ENCODE measurements at places on chromosomes 7 and 10.

GRCh38 chr10:12369982-12370381 lies 20.6 kb downstream of the CAMK1D start:
- no peak for DNase-seq

DNA sequence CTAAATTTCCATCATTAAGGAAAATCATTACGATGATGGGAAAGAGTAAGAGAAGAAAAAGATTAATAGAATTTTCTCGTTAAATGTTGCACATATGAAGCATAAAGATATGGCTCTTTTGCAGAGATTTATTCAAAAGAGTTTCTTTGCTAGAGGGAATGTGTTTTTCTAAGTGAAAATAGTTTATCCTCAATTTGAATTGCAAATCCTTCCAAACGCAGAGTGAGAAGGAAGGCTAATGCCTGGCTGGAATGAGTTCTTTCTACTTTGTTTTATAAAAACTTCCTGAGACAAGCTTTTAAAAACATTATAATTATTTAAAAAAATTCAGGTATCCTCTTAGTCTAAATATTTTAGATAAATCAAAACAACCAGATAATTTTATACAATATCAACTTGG lies 14.2 kb downstream of the CYP26A1 start:
- DNase-seq, result no peak

DNA sequence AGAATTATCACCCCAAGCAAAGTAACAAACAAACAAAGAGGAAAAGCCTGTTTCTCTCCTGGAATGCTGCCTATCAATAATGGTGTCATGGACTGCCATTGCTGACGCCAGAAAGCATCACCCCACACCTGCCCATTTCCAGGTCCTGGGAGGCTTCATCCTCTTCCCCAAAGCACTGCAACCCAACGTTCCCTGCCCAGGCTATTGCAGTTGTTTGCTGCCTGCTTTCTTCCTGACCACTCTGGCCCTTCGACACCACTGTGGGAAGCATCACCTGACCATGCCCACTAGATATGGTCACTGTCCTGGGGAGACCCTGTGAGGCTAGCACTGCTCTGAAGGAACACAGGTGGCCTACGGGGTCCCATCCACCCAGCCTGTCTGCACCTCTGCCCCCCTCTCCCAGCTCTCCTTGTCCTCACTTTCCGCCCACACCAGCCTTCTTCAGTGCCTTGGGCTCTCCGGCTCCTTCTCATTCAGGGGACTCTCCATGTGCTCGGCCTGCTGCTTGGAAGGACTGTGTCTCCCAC lies 439.6 kb downstream of the GLRX3 start:
- no peak for DNase-seq

DNA sequence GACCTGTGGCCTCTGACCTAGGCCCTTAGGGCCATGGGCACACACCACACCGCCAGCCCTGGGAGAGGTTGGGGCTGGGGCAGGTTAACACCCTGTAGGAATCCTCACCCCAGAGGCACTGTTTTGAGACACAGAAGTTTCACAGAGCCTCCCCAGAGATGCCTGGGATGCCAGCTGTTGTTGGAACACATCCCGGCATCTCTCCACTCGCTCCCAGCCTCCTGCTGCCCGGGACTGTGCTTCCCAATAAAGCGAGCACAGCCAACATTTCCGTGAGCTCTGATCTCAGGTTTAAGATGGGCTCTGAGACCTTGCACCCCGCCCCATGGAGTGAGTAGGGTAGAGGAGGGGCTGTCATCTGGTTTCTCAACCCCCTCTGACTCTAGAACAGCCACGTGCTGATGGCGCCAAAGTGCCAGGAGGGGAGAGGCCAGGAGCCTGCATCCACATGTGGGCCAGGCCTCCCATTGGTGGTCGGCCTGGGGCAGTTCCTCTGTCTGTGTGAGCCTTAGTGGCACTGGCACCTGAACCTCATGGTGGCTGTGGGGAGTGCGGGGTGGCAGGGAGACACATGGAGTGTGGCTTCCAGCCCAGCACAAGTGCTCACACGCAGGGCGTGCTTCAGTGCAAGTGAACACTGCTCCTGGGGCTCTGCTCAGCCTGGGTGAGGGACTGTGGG lies 54.7 kb downstream of the RASGEF1A start:
- no peak for DNase-seq

- DNase-seq, result no peak
Measured at GRCh38 chr7:117323305-117323850, 520 bp upstream of the WNT2 start.

GRCh38 chr10:9451211-9451773 lies 1396.8 kb downstream of the GATA3 start:
- no peak for DNase-seq

DNA sequence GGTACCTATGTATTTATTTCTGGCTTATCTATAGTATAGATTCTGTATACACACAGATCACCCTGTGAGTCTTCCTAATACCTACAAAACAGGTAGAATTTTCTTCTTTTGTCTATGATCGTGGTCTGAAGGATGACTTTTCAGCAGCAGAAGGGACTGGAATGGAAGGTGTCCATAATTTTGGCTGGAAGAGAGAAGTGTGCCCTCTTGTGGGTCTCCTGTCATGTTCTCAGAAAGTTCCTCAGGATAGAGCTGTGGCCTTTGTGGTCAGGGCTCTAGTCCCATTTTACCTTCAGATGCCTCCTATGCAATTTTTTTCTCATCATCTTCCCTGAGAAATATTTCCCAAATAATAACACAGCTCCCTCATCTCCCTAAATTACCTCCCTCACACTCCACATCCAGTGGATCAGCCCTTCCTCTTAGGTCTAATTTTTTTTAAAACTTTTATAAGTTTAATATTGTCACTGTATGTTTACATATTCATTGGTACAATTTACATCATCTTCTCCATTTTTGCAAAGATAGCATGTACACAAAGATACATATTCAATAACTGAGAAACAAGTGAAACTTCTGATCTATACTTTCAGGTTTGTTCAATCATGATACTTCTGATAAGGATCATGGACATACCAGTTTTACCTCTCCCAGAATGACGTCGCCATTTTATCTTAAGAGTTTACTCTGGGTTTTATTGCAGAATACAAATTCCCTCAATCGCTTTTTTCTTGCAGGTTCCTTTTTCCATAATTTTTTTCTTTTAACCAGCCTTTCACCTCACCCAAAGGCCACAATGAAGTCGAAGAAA lies 112.7 kb downstream of the REEP3 start:
- DNase-seq, result no peak

DNA sequence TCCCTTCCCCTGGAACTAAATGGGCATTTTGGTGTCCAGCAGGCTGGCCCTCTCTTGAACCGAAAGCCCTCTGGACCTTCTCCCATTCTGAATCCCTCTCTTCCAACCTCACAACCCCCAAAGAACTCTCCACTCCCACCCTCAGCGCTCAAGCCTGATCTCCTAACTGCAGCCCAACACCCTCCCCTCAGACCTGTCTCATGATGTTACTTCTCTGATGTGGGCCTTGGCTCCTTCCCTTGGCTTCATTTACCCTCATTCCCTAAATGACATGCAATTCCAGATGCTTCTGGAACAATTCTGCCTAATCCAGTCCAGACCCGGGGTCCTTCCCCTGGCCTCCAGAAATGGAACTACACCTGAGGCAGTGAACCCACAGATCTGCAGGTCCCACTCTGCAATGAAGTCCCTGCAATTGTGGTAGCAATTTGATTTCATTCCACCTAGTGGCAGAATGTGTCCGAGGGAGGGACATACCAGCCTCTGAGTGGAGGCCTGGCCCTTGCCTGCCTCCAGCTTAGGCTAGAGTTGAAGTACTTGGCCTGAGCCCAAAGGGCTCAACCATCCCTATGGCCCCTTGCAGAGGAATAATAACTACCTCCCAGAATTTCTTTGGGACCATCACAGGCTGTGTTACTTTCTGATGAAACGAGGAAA lies 4.1 kb upstream of the CEP41 start:
- DNase-seq, result no peak

DNA sequence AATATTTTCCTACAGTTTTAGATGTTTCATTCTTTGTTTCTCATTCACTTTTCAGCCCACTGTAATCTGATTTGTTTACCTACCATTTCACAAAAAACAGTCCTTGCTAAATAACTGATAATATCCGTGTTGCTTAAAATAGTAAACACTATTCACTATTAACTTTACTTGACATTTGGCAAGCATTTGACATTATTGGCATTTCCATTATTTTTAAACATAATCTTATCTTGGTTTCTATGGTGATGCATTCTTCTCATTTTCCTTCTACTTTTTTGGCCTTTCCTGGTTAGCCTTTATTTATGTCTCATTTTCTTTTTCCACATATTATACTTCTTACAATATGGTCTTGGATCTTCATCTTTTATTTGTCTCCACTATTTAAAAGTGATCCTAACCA lies 715.3 kb downstream of the DNAJB9 start:
- no peak for DNase-seq

- DNase-seq, result peak; percentile 45
Measured at GRCh38 chr7:140656548-140657515, 15.9 kb upstream of the ADCK2 start.

- DNase-seq, result no peak
Measured at GRCh38 chr10:118827466-118828155, 72.8 kb upstream of the CACUL1 start.

Measured in GM12892 (cell line).